ENCODE measurements at places on chromosomes 5 and 9. TPM values are rescaled to one million over a fixed set of nuclear protein-coding genes. Genes with fewer than 3 reads are reported as not detected.

The CD14 gene
- 0.21 TPM for total RNA-seq

DNA sequence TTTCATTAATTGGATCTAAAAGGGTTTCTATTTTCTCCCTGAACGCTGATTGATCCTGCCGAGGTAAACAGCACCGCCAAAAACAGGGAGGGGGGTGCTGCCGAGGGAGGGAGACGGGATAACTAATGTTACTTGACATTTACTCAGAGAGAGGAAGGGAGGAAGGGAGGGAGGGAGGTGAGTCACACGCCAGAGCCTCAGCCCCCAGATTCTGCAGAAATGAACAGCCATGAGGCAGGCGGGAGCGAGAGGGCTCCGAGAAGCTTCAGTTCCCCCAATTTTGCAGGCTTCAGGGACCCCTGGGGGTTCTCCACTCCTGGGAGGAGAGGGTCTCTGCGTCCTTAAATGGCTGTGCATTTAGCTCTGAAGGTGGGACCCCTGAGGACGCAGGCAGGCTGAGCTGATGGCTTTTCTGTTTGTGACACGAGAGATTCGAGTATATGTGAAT is 59.1 kb upstream of the IER5L start:
- DNase-seq, result no peak

DNA sequence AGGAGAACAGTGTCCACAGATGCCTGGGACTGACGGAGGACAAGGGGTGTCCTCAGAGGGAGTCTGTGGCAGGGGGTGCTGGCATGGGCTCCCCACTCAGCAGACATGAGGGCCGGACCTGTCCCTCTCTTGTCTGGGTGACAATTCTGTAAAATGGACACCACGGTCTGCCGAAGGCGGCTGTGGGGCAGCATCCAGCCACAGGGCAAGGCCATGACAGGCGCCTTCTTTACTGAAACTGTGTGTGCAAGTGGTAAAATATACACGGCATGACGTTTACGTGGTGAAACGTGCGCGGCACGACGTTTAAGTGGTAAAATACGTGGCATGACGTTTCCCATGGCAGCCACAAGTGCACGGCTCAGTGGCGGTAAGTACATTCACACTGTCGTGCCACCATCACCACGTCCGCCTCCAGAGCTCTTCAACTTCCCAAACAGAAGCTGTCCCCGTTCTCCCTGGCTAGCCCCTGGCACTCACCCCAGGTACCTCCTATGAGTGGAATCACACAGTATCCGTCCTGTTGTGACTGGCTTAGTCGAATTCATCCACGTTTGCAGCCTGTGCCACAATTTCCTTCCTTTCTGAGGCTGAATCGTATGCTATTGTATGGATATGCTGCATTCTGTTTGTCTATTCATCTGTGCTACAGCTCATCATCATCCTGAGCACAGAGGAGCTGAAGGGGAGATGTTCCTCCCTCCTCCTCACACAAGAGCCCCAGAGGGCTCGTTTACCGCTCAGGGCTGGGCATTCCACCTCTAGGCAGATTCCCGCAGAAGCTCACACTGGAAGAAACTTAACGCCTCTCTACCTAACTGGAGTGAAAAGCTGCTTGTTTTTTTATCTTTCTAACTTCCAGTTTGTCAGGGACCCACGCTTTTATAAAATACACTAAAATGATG is 52.5 kb downstream of the COL23A1 start:
- DNase-seq, result no peak

DNA sequence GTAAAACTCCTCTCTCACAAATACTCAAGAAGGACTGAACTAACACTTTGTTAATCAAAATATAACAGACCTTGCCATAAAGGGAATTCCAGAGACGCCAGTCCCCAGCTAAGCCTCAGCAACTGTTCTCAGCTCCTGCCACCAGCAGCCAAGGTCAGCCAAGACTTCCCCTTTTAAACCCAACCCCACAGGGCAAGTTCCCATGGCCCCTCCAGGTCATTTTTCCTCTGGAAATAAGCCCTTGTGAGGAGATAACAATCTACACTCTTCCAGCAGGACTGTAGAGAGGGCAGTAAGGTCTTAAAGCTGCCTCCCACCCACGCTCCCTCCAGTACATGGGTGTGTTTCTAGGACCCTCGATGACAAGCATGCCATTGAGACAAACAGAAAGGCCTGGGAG is 78.3 kb downstream of the DPYSL3 start:
- no peak for DNase-seq

GRCh38 chr9:101445353-101446029 is 9.9 kb upstream of the ALDOB start:
- no peak for DNase-seq

The CYLC2 gene
- total RNA-seq, result not detected

The EGR1 gene
- 7.5 TPM for total RNA-seq

- DNase-seq, result peak; percentile 18
Measured at GRCh38 chr5:54229041-54229780, 81.2 kb downstream of the ARL15 start.

DNA sequence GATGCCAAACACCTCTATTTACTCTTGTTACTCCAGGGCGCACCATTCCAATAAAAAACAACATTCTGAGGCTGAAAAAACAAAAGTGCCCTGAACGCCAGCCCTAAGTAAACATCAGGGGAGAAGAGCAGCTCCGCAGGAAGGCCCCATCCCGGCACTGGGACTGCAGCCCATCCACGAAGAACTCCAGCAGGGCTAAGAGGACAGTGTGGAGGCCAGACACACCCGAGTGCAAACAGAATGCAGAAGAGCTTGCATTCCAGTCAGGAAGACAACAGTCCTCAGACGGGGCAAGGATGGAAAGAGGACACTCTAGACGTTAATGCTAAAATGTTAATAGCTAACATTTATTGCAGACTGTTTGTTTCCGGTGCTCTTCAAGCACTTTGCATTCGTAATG is 33.0 kb downstream of the FAM240B start:
- DNase-seq, result peak; percentile 52

The PCDHB4 gene
- total RNA-seq, result 0.41 TPM

- DNase-seq, result no peak
Measured at GRCh38 chr5:147483188-147483790, 26.6 kb downstream of the DPYSL3 start.

DNA sequence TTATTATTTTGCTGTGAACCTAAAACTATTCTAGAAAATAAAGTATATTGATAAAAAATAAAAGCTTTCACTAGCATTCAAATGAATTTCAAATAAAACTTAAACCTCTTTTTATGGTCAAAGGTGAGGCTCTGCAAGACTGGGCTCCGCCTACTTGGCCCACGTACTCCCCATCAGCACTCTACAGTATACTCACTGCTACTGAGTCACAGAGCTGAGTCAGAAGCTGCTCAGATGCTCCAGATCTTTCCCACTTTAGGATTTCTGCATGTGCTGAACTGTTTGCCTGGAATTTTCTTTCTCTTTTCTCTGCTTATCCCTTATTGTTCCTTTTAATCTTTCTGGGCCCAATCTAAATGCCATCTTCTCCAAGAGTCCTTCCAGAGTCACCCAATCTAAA is 331.9 kb upstream of the CCNG1 start:
- DNase-seq, result no peak

- DNase-seq, result peak; percentile 39
Measured at GRCh38 chr9:21995666-21996398, 1.2 kb downstream of the CDKN2B-AS1 start.

DNA sequence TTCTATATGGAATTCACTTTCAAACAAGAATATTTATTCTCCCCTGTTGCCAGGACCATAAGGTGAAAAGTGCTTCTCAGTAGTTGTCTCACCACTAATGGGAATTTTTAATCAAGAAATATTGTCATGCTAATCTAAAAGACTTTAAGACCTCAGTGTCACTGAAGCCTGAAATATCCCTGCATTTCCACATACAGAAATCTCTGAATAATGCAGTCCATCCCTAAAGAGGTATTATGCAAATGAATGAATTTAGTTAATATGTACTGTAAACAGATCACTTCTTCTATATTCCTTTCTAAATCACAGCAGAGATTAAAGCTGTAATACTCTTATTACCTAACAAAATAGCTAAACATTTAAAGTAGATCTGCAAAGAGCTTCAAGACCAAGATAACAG is 531.1 kb upstream of the CDH6 start:
- no peak for DNase-seq

DNA sequence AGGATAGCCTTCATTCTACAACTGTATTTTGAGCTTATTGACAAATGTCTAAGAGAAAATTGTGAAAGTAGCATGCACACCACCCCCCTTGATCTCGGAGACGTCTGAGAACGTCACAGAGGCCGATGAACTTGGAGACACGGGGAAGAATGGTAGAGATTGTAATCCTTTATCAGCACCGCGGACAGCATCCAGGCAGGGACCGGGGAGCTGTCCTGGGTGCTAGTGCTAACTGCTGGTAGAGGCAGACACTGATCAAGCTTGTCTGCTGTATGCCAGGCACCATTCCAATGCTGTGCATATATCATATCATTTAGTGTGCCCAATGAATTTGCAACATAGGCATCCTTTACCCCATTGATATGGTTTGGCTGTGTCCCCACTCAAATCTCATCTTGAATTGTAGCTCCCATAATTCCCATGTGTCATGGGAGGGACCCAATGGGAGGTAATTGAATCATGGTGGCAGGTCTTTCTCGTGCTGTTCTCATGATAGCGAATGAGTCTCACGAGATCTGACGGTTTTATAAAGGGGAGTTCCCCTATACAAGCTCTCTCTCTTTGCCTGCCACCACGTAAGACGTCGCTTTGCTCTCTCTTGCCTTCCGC is 98.8 kb downstream of the LHX2 start:
- DNase-seq, result peak; percentile 86

The PAX5 gene
- 1.7 TPM for total RNA-seq

DNA sequence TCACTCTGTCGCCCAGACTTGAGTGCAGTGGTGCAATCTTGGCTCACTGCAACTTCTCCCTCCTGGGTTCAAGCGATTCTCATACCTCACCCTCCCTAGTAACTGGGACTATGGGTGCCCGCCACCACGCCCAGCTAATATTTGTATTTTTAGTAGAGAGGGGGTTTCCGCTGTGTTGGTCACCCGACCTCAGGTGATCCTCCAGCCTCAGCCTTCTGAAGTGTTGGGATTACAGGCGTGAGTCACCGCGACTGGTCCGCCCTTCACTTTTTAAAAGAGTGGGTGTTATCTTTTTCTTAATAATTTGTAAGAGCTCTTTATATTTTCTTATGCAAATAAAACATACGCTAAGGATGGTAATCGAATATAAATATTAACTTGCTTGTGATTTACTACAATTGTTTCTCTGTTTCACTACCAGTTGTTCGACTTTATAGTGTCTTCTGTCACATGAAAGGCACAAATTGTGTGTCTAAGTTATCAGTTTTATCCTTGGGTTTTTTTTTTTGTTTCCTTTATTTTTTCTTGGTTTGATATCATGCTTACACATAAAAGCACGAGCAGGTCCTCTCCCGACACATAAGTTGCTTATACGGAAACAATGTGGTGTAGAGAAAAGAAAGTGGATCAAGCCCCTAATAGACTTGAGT is 1.9 kb upstream of the GPBP1 start:
- no peak for DNase-seq

The FOXI1 gene
- 0.07 TPM for total RNA-seq

The KCNMB1 gene
- total RNA-seq, result not detected

The SMIM32 gene
- 1.4 TPM for total RNA-seq

GRCh38 chr5:72121780-72122445 is 14.6 kb downstream of the MAP1B start:
- DNase-seq, result peak; percentile 45

The SPATA31C1 gene
- 0.03 TPM for total RNA-seq

The SMIM33 gene
- not detected for total RNA-seq

The ECM2 gene
- total RNA-seq, result not detected

GRCh38 chr5:116521173-116521872 is 53.3 kb downstream of the SEMA6A start:
- no peak for DNase-seq

DNA sequence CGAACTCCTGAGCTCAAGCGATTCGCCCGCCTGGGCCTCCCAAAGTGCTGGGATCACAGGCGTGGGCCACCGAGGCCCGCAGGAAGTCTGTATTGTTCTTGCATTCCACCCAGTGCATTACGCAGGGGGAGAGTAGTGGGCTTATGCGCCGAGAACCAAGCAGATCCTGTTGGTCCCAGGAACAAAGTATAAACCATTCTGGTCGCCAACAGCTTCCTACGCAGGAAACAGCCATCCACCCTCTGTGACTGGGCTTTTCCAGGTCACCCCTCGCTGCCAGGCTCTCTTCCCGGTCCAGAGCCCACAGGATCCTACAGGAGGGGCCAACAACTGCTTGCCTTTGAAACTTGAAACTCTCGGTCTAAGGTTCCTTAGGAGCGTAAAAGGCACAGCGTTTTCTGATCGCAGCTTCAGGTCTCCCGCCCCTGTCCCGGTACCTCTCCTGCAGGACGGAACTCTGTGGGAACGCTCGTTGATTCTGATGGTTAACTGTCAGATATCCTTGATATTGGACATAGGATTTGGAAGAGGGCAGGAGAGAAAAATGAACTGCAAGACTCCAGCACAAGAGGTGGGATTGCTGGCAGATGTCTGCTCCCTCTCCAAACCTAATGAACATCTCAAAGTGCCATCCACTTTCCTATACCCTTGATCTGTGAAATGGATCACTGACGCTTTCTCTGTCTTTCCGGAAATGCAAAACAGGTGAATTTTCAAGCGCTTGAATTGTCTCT is 4.2 kb upstream of the ANXA2R start:
- DNase-seq, result no peak

- DNase-seq, result no peak
Measured at GRCh38 chr5:54859316-54859715, 126.1 kb downstream of the ESM1 start.

DNA sequence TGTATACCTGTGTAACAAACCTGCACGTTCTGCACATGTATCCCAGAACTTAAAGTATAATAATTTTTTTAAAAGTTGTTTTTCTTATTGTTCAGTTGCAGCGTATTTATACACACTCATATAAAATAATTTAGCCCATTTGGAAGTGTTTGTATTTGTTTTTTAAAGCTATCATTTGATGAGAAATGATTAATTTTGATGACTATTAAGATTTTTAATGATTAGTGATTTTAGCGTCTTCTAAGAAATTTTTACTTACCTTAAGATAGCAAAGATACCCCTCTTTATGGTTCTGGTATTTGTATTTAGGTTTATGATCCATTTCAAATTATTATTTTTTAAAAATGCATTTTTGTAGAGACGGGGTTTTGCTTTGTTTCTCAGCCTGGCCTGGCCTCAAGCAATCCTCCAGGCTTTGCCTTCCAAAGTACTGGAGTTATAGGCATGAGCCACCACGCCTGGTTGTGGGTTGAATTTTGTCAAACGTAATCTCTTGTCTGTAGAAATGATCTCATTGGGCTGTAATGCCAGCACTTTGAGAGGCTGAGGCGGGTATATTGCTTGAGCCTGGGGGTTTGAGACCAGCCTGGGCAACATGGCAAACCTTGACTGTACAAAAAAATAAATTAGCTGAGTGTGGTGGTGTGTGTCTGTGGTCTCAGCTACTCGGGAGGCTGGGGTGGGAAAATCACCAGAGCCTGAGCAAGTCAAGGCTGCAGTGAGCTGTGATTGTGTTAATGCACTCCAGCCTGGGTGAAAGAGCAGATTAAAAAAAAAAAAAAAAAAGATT is 26.9 kb downstream of the CSNK1G3 start:
- no peak for DNase-seq

- DNase-seq, result no peak
Measured at GRCh38 chr5:126450907-126451306, 27.7 kb downstream of the GRAMD2B start.
